AG08395 (cell line): ENCODE measurements at places on chromosomes 7 and 10.

GRCh38 chr7:91280604-91281003, 16.4 kb downstream of the FZD1 start:
- no peak for DNase-seq

- DNase-seq = no peak
Measured at GRCh38 chr7:16021851-16022250, 335.4 kb upstream of the MEOX2 start.

- DNase-seq = no peak
Measured at GRCh38 chr7:50821457-50822008, 38.8 kb upstream of the GRB10 start.

DNA sequence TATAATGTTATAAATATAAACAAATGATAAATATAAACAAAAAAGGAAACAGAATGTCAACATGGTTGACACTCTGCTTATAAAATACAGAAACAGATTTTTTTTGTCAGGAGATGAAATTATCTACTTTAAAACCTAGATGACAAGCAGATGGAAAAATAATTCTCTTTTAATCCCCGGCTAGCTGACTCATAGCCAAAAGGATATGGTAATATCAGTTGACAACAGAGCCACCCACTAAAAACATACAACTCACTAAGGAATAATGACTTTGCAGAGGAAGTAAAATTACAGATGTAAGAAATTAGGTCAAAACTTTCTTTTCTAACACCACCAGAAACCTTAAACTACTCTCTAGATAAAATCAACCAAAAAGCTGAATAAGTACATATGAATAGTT, 131.1 kb upstream of the ABCB5 start:
- no peak for DNase-seq

- no peak for DNase-seq
Measured at GRCh38 chr7:3078514-3078913, 34.8 kb upstream of the CARD11 start.

- no peak for DNase-seq
Measured at GRCh38 chr7:1619152-1620079, 49.6 kb upstream of the PSMG3 start.

GRCh38 chr7:130141161-130141883, 63.9 kb downstream of the TMEM209 start:
- DNase-seq = peak; percentile 78

DNA sequence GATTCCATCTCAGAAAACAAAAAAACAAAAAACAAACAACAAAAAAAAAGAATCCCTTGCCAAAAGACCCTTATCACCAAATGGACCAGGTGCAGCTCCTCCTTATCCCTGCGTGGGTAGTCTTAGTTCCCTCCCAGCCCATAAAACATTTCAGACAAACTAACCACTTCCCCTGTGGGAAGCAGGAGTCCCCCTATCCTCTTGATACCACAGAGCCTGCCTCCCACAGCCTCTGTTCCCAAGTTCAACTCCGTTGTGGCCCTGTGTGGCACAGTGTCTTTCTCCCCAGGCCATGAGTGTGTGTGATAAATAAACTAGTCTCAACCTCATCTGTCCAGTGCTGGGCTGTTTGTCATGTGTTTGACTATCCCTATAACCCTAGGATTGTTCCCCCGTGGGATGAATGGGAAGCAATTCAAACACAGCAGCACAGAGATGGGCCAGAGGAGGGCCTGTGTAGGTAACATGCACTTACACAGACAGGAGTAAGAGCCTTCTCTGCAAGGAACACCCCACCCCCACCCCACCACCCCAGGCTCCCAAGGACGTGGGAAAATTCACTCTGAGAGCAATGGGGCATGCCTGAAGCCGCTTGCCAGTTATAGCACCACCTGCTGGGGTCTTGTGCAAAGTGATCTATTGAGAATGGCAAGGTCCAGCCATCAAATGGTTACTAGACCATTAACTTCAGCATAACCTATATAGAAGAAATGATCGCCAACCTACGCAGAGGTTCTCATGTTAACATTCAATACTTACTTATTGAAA, 147.1 kb upstream of the GHITM start:
- DNase-seq = no peak

- no peak for DNase-seq
Measured at GRCh38 chr7:20217193-20217948, at the start of gene MACC1. MACC1 (minus strand) TSS chr7:20217384; CDS start chr7:20161862, 55,522 bp downstream.

GRCh38 chr10:130167193-130167592, 31.0 kb downstream of the GLRX3 start:
- no peak for DNase-seq

DNA sequence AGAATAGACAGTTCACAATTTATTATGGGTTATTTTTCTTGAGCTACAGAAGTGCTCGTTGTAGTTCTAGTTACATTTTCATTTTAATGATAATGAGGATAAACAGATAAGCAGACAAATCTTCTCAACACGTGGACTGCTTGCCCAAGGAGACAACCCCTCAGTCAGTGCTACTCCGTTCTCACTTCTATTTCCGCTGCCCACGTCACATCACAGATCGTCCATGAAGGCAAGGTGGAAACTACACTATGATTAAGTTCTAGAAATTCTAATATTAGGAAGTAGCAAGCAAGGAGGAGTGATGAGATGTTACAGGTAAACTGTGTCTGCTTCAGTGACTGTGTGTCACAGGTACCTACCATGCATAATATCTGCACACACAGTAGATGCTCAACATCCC, 210.5 kb downstream of the CHCHD3 start:
- DNase-seq = no peak

DNA sequence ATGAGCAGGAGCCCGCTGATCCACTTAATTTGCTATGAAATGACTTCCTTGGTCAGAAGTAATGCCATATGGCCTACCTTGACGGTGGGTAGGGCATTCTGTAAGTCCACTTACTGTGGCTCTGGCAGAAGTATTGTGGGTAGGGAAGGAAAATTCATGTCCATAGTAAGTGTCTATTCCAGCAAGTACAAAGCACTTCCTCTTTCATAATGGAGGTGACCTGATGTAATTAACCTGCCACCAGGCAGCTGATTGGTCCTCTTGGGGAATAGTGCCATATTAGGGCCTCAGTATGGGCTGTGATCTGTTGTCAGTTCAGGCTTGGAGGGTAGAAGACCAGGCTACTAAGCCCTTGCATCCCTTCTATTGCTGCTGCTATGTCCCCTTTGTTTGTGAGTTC, 103.9 kb downstream of the SLC37A3 start:
- no peak for DNase-seq

GRCh38 chr10:30587522-30588031, 42.0 kb downstream of the LYZL2 start:
- DNase-seq = no peak

GRCh38 chr10:70970830-70971229, 82.5 kb upstream of the PCBD1 start:
- no peak for DNase-seq

- peak; percentile 89 for DNase-seq
Measured at GRCh38 chr10:119315128-119316001, 108.0 kb downstream of the GRK5 start.

DNA sequence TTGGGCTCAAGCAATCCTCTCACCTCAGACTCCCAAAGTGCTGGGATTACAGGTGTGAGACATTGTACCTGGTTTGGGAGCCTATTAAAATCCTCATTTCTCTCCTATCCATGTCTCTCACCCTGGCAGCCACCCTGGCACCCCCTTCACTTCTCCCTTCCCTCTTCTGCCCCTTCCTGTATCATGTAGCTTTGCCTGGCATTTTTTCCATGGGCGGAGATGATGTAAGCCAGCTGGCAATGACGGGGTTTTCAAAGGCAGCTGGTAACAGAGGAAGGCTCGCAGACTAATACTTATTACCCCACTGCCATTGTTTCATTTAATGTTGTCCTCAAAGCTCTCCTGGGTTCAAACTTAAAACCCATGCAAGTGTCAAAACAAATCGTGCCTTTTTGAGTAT, 61.9 kb downstream of the RGS10 start:
- DNase-seq = no peak

GRCh38 chr10:21832821-21833130, 170.8 kb downstream of the DNAJC1 start:
- DNase-seq = no peak

- DNase-seq = peak; percentile 41
Measured at GRCh38 chr7:121081327-121081936, 92.9 kb downstream of the CPED1 start.

DNA sequence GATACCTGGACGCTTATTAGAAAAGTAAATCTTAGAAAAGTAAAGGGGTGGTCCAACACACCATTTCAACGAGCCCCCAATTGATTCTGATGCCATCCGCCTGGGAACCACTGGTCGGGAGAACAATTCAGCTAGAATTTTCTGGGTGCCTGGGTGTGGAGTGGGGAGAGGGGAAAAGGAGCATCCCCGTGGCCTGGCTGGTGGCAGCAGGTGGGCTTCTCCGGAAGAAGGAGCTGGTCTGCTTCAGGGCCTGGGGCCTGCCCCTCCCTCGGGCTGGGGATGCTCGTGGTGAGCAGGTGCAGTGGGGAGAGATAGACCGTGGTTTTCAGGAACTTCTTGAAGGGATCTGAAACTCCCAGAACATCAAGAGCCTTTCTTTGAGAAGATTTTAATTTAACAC, 39.9 kb upstream of the DUSP5 start:
- no peak for DNase-seq

DNA sequence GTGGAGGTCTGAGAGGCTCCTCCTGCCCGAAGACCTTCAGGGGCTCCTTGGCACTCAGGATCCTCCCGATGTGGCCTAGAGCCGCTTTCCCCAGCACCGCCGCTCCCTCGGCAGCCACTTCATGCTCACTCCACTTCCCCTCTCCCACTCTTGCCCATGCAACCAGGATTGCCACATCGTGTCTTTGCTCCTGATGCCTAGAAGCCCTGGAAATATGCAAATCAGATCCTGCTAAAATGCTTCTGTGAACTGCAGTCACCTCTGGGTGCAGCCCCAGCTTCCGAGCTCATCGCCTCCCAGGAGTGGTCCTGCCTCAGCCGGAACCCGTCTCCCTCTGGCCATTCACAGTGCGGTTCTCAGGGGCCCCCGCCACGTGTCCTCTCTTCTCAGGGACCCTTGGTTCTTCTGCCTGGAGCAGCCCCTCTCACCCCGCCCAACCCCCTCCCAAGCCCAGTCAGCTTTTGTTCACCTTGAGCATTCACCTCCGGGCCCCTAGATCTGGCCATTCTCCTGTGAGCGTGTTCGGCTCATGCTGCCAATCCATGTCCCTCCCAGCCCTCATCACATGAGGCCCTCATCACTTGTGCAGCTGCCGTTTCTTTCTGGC, 175.5 kb downstream of the ADARB2 start:
- DNase-seq = no peak
